ENCODE measurements at places on chromosomes 6 and 20.
A peak's percentile ranks its signal among the peaks of the same experiment; 100 is the strongest.

GRCh38 chr6:9834233-9834632 is 580.6 kb downstream of the TFAP2A start:
- DNase-seq = no peak

DNA sequence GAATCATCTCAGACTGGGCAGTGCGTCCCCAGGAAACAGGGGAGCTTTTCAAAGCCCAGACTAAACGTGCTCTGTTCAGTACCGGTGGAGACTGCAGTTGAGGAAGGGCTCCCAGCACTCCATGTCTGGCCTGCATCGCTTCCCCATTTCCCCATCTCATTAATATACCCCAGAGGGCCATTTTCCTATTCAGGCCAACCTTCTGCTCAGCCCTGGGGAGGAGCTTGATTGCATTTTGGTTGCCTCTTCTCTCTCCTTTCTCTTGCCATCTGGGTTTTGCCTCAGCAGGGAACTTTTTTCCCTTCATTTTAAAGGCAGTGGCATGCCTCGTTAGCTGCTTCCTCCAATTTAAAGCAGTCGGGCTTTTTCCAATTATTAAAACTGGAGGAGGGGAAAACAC is 394.3 kb upstream of the SOX4 start:
- no peak for DNase-seq

GRCh38 chr20:33900521-33901131 is 89.5 kb downstream of the CHMP4B start:
- no peak for DNase-seq

GRCh38 chr6:45681860-45682511 is 304.3 kb upstream of the SUPT3H start:
- DNase-seq = peak; percentile 92

- no peak for DNase-seq
Observed at GRCh38 chr6:89536231-89536630, 102.3 kb downstream of the LYRM2 start.

DNA sequence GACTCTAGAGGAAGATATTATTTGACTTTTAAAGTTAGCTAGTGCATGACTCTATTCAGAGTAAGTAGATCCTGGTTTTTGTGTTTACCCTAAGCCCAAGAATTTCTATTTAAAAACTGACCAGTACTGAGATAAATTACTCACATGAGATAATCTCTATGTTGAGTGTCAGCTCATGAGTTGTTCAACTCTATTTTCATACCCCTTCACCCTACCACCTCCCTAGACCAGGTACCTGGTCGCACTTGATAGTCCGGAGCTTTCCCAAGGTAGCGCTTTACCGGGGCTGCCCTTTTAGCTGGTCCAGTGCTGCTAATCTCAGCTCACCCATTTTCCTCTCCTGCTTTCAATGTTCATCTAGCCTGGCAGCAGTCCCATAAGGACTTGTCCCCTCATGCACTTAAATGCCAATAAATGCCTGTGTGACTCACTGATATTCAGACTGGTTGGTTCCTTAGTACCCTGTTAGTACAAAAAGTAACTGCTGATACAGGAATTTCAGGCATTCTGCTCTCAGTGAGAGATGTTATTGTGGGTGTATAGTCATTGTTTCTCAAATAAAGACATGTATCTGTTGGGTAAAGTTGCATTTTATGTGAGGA is 503.9 kb downstream of the ADGRB3 start:
- DNase-seq = no peak

DNA sequence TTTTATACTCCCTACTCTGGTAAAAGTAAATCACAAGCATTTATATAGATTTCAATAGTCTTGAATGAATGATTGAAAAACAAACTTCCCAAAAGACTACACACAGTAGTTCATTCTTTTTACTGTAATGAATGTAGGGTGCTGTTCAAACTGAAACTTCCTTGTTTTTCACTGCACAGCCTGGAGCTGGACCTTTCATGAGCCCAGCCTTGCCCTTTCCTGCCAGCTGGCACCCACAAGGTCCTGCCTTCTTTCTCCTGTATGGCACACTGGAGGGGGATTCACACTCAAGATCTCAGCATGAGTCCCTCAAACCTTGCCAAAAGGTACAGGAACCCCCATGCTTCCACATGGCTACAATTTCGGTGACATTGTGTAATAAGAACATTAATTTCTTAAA is 50.9 kb downstream of the COL12A1 start:
- no peak for DNase-seq

All from mesenchymal stem cell (in vitro differentiated cells and primary cell).